ENCODE measurements at places on chromosomes 5 and 9. TPM values are rescaled to one million over a fixed set of nuclear protein-coding genes. Genes with fewer than 3 reads are reported as not detected.

Gene SOHLH1
- not detected for total RNA-seq

Gene MAMDC2
- total RNA-seq = 5.9 TPM

Gene OLFML2A
- 7.1 TPM for total RNA-seq

Gene OR1J2
- not detected for total RNA-seq

Gene SKIC3
- total RNA-seq = 98.4 TPM

Gene GRK6
- total RNA-seq = 27.6 TPM

Gene KCNT1
- total RNA-seq = 0.16 TPM

Gene SPINK1
- 13.7 TPM for total RNA-seq

Gene ABO
- total RNA-seq = 1.4 TPM

Gene BTNL3
- total RNA-seq = not detected

Gene PDZD2
- 18.0 TPM for total RNA-seq

Gene PCA3
- total RNA-seq = 0.32 TPM

Gene SPINK4
- not detected for total RNA-seq

All from aorta (tissue), 5 donors.